ENCODE measurements at places on chromosomes 5 and 9.

DNA sequence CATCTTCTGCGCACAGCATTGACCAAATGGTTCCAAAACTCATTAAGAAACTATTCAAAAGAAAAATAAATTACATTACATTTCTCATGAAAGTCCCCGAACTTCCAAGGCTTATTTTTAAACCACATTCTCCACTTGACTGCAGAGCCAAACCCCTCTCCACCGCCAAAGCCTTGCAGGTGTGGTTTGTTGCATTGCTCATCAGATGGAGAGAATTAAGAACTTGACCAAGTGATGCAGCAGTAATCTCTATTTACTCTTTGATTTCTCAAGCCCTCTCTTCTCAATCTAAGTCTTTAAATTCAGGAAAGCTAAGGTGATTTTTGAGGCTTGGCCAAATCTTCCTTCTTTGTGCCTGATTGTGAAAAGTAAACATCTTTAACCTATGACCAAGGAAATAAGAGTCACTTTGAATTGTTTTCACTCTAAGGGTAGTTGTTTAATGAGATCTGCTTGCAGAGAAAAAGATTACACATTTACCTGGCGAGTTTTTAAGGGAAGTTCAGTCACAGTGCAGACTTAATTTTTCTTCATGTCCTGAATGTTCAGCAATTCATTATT is 290.5 kb upstream of the ITGA1 start:
- DNase-seq: no peak

DNA sequence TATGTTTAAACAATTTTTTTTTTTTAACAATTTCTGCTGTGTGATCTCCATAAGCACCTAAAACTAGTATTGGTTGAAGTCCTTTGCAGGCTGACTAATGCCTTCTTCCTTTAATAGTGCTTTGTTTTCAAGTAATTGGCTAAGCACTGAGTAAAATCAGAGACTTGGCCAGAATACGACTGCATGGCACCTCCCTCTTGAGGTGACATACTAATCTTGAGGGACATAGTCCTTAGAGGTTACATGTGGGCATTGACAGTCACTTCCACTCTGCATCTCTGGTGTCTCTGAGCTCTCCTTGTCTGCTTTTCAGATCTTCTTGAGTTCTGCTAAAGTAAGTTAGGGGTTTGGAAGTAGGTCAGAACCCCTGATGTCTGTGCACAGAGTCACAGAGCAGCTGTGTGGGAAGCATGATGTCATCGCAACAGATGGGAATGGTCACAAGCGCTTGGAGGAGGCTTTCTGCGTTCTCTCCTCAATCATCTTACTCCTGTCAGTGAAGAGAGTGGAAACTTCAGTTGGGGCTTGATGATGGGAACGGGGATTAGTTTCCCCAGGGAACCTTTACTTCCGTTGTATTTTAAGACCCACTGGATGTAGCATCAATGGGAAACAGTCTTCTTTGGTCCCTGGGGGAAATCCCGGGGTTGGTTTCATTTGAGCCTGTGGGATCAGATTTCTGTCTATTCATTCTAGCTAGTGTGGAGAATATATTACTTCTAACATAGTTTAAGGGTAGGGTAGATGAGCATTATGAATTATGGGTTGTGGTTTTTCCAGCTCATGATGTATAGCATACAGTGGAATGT is 136.9 kb downstream of the ARHGAP26 start:
- no peak for DNase-seq

GRCh38 chr5:74631081-74631953 is 9.2 kb downstream of the ENC1 start:
- no peak for DNase-seq

- DNase-seq: no peak
Observed at GRCh38 chr9:89739511-89739910, 134.7 kb downstream of the GADD45G start.

- no peak for DNase-seq
Observed at GRCh38 chr9:2726650-2727340, 9.5 kb downstream of the KCNV2 start.

DNA sequence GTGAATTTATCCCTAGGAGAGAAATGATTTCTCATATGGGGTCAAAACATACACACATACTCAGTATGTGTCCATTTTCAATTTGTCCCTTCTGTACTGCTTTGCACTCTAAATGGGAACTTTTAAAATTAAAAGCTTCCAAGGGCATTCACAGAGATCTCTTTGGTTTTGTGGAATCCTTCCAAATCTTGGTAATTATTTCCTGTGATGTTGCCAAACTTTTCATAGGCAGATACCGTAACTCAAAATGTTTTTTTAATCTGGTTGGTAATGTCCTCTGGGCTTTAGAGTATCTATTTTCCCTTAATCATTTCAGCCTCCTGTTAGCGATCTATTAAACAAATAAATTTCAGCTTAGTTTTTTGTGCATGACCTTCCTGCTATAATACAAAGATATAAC is 282.4 kb downstream of the ARHGEF28 start:
- no peak for DNase-seq

DNA sequence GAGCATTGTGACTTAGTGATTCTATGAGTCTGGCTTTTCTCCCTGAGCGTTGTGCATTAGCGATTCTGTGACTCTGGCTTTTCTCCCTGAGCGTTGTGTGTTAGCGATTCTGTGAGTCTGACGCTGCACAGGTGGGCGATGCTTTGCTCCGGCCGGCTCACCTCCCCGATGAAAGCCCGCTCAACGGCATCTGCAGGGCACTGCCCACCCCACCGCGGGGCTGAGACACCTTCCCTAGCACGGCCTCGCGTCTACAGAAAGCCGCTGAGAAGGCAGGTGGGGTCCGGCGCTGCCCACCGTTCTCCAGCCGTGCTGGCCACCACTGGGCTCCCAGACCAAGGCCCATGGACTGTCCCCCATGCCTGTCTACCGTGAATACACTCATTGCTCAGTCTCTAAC is 12.8 kb upstream of the SLC9A3 start:
- DNase-seq: peak; percentile 85

DNA sequence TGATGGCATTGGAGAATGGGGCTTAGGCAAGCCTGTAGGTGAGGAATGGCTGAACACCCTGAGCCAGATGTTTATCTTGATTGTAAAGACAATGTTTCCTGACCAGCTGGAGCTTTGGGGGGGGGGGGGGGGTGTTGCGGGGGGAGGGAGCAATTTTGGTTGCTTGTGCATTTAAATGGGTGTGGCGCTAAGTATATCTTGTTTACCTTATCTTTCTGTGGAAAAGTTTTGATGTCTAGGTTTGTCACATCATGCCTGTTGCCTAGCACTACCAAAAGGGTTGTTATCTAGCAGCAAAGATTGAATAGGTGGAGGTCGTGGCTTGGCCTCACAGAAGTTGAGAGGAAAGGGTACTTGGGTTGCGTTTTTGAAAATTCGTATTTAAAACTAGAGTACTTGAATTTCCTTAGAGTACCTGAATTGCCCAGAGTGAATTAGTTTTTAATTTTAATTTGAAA is 1.3 kb downstream of the SMAD5 start:
- no peak for DNase-seq

DNA sequence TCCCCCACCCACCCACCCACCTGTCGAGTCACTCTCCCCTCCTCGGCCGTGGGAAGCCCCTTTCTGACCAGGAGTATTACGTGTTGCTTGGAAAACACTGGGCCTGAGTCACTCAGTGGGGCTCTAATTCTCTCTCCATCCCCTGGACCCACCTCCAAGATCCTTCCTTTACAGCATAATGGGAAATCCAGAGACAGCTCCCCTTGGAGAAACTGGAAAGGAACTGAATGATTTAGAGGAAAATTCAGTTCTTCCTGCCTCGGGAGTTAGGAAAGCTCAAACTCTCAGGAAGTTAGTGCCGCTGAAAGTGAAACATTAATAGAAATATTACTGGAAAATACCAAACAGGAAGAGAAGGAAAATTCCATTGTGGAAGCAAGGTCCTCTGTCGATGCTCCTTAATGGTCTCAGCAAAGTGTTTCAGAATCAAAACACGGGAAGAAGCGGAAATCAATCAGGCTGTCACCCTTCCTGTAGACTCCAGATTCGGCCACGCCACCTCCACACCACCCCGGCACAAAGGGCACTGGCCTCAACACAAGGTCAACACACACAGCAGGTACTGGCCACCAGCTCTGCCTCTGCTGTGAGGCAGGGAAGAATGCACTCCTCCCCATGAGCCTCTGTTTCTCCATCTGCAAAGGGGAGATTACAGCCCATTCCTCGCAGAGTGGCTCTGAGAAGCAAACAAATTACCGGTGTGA is 9.6 kb downstream of the SHB start:
- no peak for DNase-seq

GRCh38 chr9:73007966-73008672 is 55.3 kb upstream of the ALDH1A1 start:
- DNase-seq: no peak

- no peak for DNase-seq
Observed at GRCh38 chr9:87674565-87675299, 51.2 kb upstream of the CTSL start.

DNA sequence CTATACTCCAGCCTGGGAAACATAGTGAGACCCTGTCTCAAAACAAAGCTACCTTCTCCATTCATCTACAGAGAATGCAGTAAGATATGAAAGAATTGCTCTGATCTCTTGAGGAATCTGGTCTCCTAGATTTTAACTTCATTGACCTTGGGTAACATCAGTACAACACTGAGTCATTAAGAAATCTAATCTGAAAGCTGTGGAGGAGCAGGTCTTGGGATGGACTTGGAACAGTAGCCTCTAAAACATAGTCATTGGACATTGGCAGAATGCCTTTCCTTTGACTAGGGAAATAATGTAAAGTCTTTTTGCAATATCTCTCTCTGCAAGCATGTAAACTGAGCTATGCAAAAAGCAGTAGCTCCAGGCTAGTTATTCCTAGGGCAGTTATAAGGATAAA is 58.1 kb downstream of the KCNN2 start:
- no peak for DNase-seq

GRCh38 chr5:159339460-159339859 is 9.2 kb upstream of the IL12B start:
- no peak for DNase-seq

DNA sequence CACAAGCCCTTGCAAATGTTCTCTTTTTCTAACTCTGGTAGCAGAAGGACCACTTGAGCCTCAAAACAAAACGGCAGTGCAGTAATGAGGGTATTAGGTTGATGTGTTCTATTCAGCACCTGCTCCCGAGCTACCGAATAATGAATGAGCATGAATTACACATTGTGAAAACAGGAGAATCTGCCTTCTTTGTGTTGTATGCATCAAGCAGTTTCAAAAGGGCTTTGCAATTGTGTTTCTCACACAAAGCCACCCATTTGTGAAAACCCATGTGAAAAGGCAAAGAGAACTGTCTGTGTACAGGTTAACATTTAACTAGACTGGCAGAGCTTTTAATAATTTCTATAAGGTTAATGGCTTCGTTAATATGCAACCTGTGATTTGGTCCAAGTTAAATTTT is 97.8 kb downstream of the STK32A start:
- DNase-seq: no peak

DNA sequence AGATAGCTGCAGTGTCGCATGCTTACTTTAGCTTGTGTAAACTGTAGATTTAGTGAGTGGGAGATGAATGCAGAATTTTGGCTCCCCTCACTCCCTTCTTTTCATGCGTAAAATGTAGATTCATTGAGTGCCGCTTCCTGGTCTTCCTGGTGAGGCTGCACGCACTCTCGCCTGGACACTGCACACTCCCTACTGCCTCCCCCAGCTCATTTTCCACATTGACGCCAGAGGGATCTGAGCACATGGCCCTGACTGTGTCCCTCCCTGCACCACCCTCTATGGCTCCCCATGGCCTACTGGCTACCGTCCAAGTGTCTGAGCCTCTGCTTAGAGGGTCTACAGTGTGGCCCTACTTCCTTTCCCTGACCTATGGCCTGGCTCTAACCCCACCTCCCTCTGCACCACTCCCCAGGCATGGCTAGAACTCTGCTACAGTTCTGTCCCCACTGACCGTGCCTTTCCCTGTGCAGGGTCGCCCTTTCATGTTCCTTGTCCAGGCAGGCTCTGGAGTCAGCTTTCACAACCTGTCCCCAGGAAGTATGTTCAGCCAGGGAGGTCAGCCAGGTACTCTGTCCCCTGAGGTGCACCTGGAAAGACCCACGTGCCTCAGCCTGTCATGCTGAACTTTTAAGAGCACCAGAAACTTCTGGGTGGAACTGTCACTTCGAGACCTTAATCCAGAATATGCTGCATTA is 160.6 kb downstream of the COL23A1 start:
- DNase-seq: no peak

- no peak for DNase-seq
Observed at GRCh38 chr9:137912671-137913070, 35.1 kb downstream of the CACNA1B start.

DNA sequence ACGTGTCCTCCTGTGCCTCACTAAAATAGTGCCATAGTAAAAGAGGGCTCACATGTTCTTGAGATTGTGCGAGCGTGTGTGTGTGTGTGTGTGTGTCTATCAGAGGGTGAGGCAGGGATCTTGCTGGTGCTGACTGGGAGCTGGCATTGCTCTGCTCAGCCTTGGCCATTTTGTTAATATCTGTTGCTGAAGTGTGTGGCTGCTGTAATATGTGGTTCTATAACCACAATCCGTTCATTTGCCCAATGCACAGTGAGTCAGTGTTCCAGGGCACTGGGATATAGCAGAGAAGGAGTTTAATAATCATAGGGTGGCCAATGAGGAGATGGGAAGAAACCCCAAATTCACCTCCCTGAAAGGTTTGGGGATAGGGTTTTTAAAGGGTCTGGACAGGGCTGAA is 61.3 kb downstream of the RASGRF2 start:
- DNase-seq: no peak

DNA sequence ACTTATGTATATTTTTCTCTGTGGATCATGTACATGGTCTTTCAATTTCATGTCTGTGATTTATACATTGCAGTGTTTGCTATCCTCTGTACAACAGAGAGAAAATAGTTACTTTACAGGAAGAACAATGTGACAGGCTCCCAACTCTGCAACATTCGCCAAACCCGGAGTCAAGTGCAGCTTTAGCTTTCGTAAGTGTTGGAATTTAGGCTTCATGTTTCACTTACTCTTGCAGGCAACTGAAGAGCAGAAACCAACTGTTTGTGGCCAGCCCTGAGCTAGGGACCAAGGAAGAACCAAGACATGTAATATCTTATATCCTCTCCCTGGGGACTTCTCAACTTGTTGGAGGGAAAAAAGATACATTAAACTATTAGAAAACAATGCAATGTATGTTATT is 147.9 kb downstream of the C5orf15 start:
- no peak for DNase-seq

DNA sequence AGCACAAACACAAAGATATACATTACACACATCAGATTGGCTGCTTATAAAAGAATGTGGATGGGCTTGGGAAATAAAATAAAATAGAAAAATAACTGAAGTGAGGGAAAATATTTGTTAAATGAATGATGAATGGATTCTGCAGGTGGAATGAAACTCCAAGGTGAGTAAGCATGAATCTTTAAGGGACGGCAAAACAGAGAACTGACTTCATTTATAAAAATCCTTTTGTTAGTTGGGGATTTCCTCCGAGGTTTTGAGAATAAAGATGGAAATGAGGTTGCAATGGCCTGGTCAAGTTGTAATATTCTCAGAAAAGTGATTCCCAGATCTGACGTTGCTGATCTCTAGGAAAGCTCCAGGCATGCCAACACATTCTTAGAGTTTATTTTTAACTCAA is 20.9 kb upstream of the SEMA6A start:
- DNase-seq: no peak

GRCh38 chr9:31166516-31166915 is 1217.9 kb upstream of the ACO1 start:
- no peak for DNase-seq

- no peak for DNase-seq
Observed at GRCh38 chr5:77418601-77419581, 73.2 kb downstream of the WDR41 start.
